ENCODE measurements at places on chromosomes 7 and 10.

GRCh38 chr7:42106562-42106961, 130.4 kb downstream of the GLI3 start:
- no peak for DNase-seq

- DNase-seq: no peak
Observed at GRCh38 chr7:111568870-111569462, 6.7 kb upstream of the IMMP2L start.

GRCh38 chr10:113035732-113036312, 85.8 kb downstream of the TCF7L2 start:
- DNase-seq: no peak

- no peak for DNase-seq
Observed at GRCh38 chr10:132989476-132990415, 47.4 kb upstream of the CFAP46 start.

DNA sequence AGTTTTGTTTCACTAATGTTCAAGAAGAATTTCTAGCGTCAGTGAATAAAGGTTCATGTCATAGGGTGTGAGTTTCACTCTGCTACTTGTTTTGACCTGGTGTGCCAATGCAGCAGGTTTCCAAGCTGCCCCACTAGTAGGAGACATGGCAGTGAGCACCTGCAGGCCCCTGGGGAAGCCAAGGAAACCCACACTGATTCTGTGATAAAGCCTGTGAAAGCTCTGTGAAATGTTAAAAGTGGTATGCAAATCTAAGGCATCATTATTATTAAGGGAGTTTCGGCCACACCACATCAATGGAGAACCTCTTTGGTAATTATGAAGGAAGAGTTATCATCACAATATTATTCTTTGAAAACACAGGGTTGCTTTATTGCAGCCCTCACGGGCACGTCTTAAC, 46.4 kb downstream of the ABCB5 start:
- DNase-seq: no peak

GRCh38 chr7:150978126-150978789, at the start of gene KCNH2:
Gene KCNH2, minus strand, starts transcription at chr7:150978321. Its CDS starts 408 bp downstream, at chr7:150977913.
- peak; percentile 16 for DNase-seq
